ENCODE measurements at places on chromosomes 7 and 10. TPM values are rescaled to one million over a fixed set of nuclear protein-coding genes. Genes with fewer than 3 reads are reported as not detected.

Gene NPC1L1
- 0.38 TPM for polyA plus RNA-seq

Gene ZNF467
- 16.9 TPM for polyA plus RNA-seq

Gene OR2A5
- polyA plus RNA-seq = not detected

Gene MYL10
- polyA plus RNA-seq = not detected

Gene RBM20
- 0.67 TPM for polyA plus RNA-seq

Gene CUBN
- 0.56 TPM for polyA plus RNA-seq

All from adipose tissue (tissue), 3 donors.